ENCODE measurements at places on chromosomes 16 and 17. TPM values are rescaled to one million over a fixed set of nuclear protein-coding genes. Genes with fewer than 3 reads are reported as not detected.

Gene CDRT4
- 17.4 TPM for total RNA-seq

Gene C1QL1
- 0.98 TPM for total RNA-seq

Gene CCL18
- not detected for total RNA-seq

Gene NACA2
- not detected for total RNA-seq

Gene KRTAP4-4
- total RNA-seq = not detected

Gene EVPLL
- total RNA-seq = 0.73 TPM

Gene CHD9NB
- 1.3 TPM for total RNA-seq

All from breast epithelium (tissue), 4 donors.